ENCODE measurements at places on chromosomes 4 and X. TPM values are rescaled to one million over a fixed set of nuclear protein-coding genes. Genes with fewer than 3 reads are reported as not detected.

C4orf50 gene
- 11.3 TPM for total RNA-seq

UGT2B17 gene
- total RNA-seq = not detected

EPHA5 gene
- 128 TPM for total RNA-seq

NUDT11 gene
- total RNA-seq = 63.4 TPM

SHISA3 gene
- not detected for total RNA-seq

RTL9 gene
- 0.25 TPM for total RNA-seq
